Naive thymus-derived CD8-positive, alpha-beta T cell (primary cell): ENCODE measurements at places on chromosomes 5 and 9. TPM values are rescaled to one million over a fixed set of nuclear protein-coding genes. Genes with fewer than 3 reads are reported as not detected.
A peak's percentile ranks its signal among the peaks of the same experiment; 100 is the strongest.

- no peaks in the 10 kb centered on the region for H3K27me3 ChIP-seq
- H3K4me3 ChIP-seq, result no peak overlapping the region
- DNase-seq, result no peak
- H3K36me3 ChIP-seq, result no peaks in the 10 kb centered on the region
These were observed 72.5 kb downstream of the SEMA6A start for GRCh38 chr5:116502138-116502537.

GRCh38 chr9:114126247-114127060 is 27.4 kb upstream of the KIF12 start:
- peaks cover 5% of the 10 kb centered on the region for H3K4me1 ChIP-seq
- peaks cover 24% of the 10 kb centered on the region for H3K27me3 ChIP-seq

- DNase-seq, result no peak
- no peaks in the 10 kb centered on the region for H3K4me1 ChIP-seq
- no peak overlapping the region for H3K4me3 ChIP-seq
These were observed 409.9 kb downstream of the CTNND2 start for GRCh38 chr5:11494340-11494739.

DNA sequence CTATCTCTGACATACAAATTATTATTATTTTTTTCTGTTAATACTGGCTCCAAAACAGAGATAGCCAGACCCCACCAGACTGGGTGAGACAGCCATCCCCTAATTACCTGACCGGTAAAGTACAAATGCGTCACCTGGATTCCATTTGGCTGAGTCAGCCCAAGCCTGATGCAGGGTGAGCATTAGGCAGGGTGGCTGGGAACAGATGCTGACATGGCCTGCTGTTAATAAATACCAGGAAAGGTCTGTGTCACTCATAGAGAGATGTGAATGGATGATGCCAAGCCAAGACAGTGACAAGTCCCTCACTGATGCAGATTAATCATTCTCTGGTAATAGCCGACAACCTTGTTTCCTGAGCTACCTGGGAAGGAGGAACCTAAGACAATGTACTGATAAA is 183.5 kb downstream of the TRIM32 start:
- H3K27ac ChIP-seq, result no peak overlapping the region
- no peaks in the 10 kb centered on the region for H3K4me1 ChIP-seq
- no peak overlapping the region for H3K4me3 ChIP-seq
- DNase-seq, result no peak
- no peaks in the 10 kb centered on the region for H3K36me3 ChIP-seq

DNA sequence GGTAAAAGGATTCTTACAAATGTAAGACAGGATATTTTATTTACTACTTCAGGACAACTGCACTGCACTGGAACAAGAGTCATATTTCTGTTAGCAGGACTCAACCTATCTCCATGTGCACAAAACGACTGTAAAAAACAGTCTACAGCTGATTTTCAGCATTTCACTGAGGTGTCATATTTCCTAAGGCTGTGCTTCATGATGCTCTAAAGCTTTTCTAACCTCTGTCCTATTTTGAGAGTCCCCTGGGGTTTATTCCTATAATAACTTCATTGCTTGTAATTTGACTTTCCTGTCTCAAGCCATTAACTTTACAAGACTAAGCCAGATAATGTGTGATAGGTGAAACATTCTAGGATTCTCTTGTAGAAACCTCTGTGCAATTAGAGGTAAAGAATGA is 472.3 kb downstream of the HINT1 start:
- no peak for DNase-seq
- H3K27me3 ChIP-seq, result peaks cover 21% of the 10 kb centered on the region
- H3K4me3 ChIP-seq, result no peak overlapping the region
- H3K4me1 ChIP-seq, result no peaks in the 10 kb centered on the region
- H3K27ac ChIP-seq, result no peak overlapping the region
- no peaks in the 10 kb centered on the region for H3K36me3 ChIP-seq

- DNase-seq, result no peak
- no peaks in the 10 kb centered on the region for H3K27me3 ChIP-seq
- no peak overlapping the region for H3K27ac ChIP-seq
- H3K4me3 ChIP-seq, result no peak overlapping the region
These were observed 110.0 kb downstream of the ENC1 start for GRCh38 chr5:74530326-74531050.

GRCh38 chr5:166795756-166796155 is 1495.7 kb upstream of the WWC1 start:
- H3K27ac ChIP-seq, result no peak overlapping the region
- H3K36me3 ChIP-seq, result no peaks in the 10 kb centered on the region
- no peaks in the 10 kb centered on the region for H3K4me1 ChIP-seq
- H3K4me3 ChIP-seq, result no peak overlapping the region

- no peak for DNase-seq
- no peak overlapping the region for H3K27ac ChIP-seq
- H3K27me3 ChIP-seq, result peaks cover 45% of the 10 kb centered on the region
- H3K4me1 ChIP-seq, result no peaks in the 10 kb centered on the region
These were observed 38.8 kb downstream of the OTP start for GRCh38 chr5:77599679-77600078.

DNA sequence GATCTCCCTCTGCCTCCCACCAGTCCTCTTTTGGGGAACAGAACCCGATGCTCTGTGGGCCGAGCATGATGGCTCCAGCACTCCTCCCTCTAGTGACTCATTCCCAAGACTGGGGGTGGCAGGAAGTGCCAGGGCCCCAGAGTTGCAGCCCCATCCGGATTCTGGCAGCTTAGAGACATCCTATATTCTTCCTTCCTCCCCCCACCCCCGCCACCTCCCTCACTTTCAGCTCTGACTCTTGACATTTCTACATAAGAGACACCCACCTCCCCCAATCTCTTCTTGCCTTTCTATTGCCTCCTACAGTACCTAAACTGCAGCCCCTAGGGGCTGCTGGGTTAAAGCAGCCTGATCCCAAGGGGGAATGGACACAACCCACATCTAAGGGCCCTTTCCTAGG is 47.1 kb upstream of the MATR3 start:
- H3K36me3 ChIP-seq, result no peaks in the 10 kb centered on the region
- H3K27me3 ChIP-seq, result peaks cover 3% of the 10 kb centered on the region
- H3K4me3 ChIP-seq, result no peak overlapping the region
- peaks cover 3% of the 10 kb centered on the region for H3K4me1 ChIP-seq

DNA sequence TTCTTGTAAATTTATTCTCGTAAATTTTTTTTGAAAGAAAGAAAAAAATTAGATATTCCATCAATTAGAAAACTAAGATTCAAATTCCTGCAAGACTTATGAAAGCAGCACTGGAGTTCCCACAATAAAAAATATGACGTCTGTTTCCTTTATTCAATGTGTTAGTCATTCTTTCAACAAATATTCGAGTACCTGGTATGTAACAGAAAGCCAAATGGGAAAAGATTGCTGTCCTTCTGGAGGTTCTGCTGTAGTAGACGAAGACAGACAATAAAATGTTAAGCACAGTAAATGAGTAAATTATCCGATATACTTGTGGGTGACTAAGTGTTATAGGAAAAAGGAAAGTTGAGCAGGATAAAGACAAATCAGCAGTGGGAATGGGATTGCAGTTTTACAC is 92.2 kb downstream of the ADAMTSL1 start:
- H3K27ac ChIP-seq, result no peak overlapping the region
- H3K27me3 ChIP-seq, result no peaks in the 10 kb centered on the region
- H3K36me3 ChIP-seq, result peaks cover 10% of the 10 kb centered on the region
- DNase-seq, result no peak
- H3K4me1 ChIP-seq, result no peaks in the 10 kb centered on the region
- H3K4me3 ChIP-seq, result no peak overlapping the region

- no peaks in the 10 kb centered on the region for H3K27me3 ChIP-seq
- H3K4me1 ChIP-seq, result no peaks in the 10 kb centered on the region
- DNase-seq, result no peak
These were observed 34.4 kb upstream of the ELL2 start for GRCh38 chr5:95995962-95996489.

DNA sequence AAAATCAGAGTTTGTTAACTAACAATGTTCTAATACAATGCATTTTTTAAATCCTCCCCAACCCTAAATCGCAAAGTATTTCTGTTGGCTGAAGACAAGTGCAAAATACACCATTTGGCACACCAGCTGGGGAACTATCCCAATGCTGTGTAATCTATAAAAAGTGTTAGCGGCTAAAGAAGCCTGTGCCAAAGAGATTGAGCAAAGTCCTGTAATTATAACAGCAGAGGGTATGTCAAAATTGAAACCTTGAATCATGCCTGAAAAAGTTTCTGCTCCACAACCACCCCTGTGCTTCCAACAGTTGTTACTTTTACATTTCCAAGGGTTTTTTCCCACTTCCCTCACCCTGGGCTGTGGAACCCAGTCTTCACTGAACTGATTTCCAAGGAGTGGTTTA is 83.1 kb upstream of the PLPP6 start:
- H3K4me1 ChIP-seq, result peaks cover 8% of the 10 kb centered on the region
- no peak for DNase-seq
- H3K27ac ChIP-seq, result no peak overlapping the region
- no peak overlapping the region for H3K4me3 ChIP-seq

DNA sequence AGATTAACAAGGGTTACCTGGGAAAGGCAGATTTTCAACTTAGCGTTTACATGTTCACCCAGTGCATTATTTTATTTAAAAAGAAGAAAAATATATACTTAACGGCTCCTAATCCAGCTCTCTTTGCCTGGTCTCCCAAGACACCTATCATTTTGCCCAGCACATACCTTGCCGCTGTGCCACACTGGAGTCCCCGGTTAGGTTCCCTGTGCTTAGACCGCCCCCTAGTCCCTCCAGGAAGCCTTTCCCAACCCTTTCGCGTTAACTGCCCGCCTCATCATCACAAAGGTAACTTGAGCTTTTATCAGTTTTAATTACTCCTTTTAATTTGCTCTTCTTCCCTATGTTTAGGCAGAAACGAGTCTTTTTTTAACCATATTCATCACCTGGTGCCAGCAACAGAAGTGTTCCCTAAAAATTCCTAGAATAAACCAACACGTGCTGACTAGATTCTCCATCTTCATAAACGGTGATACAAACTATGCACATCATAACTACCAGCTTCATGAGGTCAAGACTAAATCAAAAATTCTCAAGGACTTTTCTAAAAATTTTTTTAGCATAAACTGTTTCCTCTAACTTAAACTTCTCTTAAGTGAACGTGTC is 19.7 kb downstream of the DNAJA1 start:
- peak overlapping the region; percentile 88 for H3K27ac ChIP-seq
- H3K4me1 ChIP-seq, result peaks cover 8% of the 10 kb centered on the region
- no peak for DNase-seq
- H3K36me3 ChIP-seq, result peaks cover 19% of the 10 kb centered on the region
- H3K4me3 ChIP-seq, result peak overlapping the region; percentile 85
- no peaks in the 10 kb centered on the region for H3K27me3 ChIP-seq

GRCh38 chr5:108672639-108673038 is 75.1 kb upstream of the FER start:
- no peak overlapping the region for H3K4me3 ChIP-seq
- H3K27ac ChIP-seq, result no peak overlapping the region
- DNase-seq, result no peak

GRCh38 chr9:92122061-92122460 is 6.8 kb upstream of the SPTLC1 start:
- H3K27me3 ChIP-seq, result peaks cover 12% of the 10 kb centered on the region
- no peak overlapping the region for H3K4me3 ChIP-seq
- no peak for DNase-seq
- H3K27ac ChIP-seq, result no peak overlapping the region

GRCh38 chr9:130846487-130847305 is 11.6 kb downstream of the ABL1 start:
- H3K4me3 ChIP-seq, result no peak overlapping the region
- no peak overlapping the region for H3K27ac ChIP-seq
- no peak for DNase-seq
- H3K36me3 ChIP-seq, result no peaks in the 10 kb centered on the region
- H3K27me3 ChIP-seq, result no peaks in the 10 kb centered on the region
- peaks cover 25% of the 10 kb centered on the region for H3K4me1 ChIP-seq

DNA sequence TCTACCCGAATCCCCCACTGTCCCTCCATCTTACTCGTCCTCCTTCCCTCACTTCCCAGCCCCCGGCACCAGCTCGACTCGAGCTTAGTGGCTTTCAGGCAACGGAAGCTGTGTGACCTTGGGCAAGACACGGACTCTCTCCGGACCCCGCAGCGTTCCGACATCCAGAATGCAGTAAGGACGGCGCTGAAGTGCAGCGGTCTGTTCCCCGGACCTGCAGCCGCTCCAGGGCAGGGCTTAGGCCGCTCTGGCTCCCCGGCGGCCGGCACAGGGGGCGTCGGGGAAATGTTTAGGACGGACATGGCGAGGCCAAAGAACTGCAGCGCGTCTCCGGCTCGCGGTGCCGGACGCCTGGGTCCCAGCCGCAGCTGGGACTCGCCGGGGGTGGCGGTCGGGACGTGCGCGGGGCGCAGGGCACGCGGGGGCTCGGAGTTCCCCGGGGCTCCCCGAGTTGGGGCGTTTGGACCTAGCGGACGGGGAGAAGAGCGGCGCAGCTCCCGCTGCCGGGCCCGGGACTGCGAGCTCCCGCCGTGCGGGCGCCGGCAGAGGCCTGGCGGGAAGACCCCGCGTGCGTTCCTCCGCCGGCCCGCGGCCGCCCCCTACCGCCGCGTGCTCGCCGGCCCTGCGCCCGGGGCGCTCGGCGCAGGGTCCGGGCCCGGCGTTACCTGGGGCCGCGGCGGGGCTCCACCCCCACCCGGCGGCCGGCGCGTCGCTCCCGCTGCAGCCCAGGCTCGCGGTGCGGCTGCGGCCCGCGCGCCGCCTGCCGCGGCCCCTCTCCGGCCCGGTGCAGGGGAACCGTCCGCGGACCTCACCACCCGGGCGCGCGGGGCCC is 5.6 kb upstream of the RNF44 start:
- H3K4me1 ChIP-seq, result peaks cover 78% of the 10 kb centered on the region
- no peaks in the 10 kb centered on the region for H3K36me3 ChIP-seq
- peak overlapping the region; percentile 100 for H3K27ac ChIP-seq
- no peaks in the 10 kb centered on the region for H3K27me3 ChIP-seq
- peak overlapping the region; percentile 95 for H3K4me3 ChIP-seq

GRCh38 chr9:101727612-101728524 is 10.6 kb downstream of the GRIN3A start:
- H3K4me3 ChIP-seq, result no peak overlapping the region
- H3K27me3 ChIP-seq, result peaks cover 15% of the 10 kb centered on the region
- peak; percentile 4 for DNase-seq
- no peak overlapping the region for H3K27ac ChIP-seq
- H3K36me3 ChIP-seq, result no peaks in the 10 kb centered on the region

DNA sequence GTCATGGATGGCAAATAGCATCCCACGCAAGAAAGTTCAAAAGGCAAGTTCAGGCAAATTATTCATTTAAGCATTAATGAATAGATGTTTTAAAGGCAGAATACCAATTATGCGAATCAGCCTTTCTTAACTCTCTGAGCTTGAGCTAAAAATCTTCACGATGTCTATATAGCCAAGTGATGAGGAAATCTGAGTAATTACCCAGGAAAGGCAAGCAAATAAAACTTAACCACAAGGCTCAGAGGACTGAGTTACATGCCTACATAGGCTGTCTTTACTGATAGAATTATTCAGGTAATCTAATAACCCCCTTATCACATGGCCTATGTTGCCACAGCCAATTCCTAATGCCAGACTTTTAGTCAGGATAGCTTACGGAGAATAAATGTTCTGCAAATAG is 120.8 kb upstream of the MTAP start:
- no peaks in the 10 kb centered on the region for H3K36me3 ChIP-seq
- no peak for DNase-seq
- H3K4me1 ChIP-seq, result peaks cover 10% of the 10 kb centered on the region
- no peak overlapping the region for H3K4me3 ChIP-seq
- H3K27ac ChIP-seq, result no peak overlapping the region

Gene SLC45A2
- polyA plus RNA-seq, result not detected

Gene SPINK4
- polyA plus RNA-seq, result not detected

Gene PCDHGA1
- not detected for polyA plus RNA-seq

Gene OBP2B
- polyA plus RNA-seq, result not detected

Gene SPACA9
- 3.1 TPM for polyA plus RNA-seq

Gene TEX48
- not detected for polyA plus RNA-seq

Gene TAF11L5
- not detected for polyA plus RNA-seq

Gene MARCOL
- not detected for polyA plus RNA-seq

Gene KCTD16
- not detected for polyA plus RNA-seq

Gene NTNG2
- 1.0 TPM for polyA plus RNA-seq

Gene TLX3
- not detected for polyA plus RNA-seq

Gene TMEFF1
- polyA plus RNA-seq, result not detected
